ENCODE measurements at places on chromosomes 4 and X. TPM values are rescaled to one million over a fixed set of nuclear protein-coding genes. Genes with fewer than 3 reads are reported as not detected.

- DNase-seq = no peak
These were observed 14.2 kb downstream of the FTHL17 start for GRCh38 chrX:31057691-31058090.

GRCh38 chr4:65646136-65646535, 24.2 kb downstream of the EPHA5 start:
- DNase-seq = no peak

GRCh38 chr4:154586296-154587033, 4.1 kb downstream of the FGA start:
- DNase-seq = no peak

- DNase-seq = no peak
These were observed 332.7 kb upstream of the HAND2 start for GRCh38 chr4:173862754-173863153.

DNA sequence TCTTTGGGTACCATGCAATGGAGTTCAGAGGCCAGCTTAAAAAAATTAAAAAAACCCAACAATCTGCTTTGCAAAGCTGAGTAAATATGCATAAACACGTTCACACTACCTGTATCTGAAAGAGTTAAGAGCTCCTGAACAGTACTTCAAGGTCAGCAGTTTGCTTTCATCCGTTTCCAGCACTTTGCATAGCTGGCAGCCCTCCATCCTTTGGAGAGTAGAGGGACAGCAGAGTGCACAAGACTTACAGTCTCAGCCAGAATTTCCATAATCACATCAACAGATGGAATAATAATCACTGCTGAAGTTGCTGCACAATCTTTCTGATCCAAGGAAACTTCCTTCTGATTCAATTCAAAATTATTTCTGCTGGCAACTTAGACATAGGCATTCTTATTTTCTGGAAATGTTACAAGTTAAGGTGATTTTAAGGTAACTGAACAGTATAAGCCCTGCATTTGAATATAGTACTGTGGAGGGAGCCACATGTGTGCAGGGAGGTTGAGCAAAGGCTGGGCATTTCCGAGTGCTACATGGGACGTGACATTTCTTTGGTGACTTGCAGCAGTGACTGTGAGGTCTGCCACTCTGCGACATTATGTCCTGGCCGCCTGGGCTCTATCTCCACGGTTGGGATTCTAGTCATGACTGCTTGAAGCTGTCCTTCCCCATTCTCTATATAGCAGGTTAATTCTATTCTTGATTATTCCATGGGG, 73.5 kb upstream of the EMCN start:
- DNase-seq = peak; percentile 56

DNA sequence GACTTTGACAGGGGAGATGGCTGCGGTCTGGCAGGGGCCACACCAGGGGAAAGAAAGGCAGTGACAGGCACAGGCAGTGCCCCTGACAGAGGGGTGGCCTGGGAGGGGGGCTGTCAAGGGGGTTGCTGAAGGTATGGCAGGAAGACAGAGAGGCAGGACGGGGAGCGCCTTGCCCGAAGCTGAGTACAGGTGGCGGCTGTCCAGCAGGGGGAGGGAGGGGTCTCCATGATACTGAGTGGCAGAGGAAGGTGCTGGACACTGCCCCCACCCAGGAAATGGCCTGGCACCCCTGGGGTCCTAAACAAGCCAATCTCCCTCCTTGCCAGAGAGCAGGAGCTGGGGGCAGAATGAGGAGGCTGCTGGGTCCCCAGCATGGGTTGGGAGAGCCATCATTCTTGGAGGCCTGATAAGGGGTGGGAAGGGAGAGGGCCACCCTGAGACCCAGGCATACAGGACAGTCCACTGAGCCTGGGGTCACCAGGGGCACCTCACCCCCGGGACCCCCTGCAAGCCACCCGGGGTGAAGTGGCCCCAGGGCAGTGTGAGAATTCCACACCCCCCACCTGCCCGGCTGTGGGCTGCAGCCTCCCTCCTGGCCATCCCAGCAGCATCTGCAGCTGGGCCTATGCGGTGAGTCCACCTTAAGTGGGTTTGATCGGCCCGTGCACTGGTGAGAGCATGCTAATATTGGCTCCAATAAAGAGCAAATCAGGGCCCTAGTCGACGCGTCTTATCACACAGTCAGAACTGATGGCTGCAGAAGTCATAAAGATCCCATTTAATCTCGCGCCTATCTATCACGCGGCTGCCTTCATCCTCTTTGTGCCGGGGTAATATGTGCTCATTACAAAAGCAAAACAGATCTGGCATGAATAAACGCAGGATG, 108.5 kb downstream of the FAM53A start:
- peak; percentile 34 for DNase-seq

- no peak for DNase-seq
These were observed 48.7 kb upstream of the ABCG2 start for GRCh38 chr4:88207171-88207570.

GRCh38 chr4:151753056-151753455, 7.8 kb downstream of the GATB start:
- no peak for DNase-seq

GRCh38 chrX:134520860-134521390, 61.0 kb downstream of the HPRT1 start:
- no peak for DNase-seq

DNA sequence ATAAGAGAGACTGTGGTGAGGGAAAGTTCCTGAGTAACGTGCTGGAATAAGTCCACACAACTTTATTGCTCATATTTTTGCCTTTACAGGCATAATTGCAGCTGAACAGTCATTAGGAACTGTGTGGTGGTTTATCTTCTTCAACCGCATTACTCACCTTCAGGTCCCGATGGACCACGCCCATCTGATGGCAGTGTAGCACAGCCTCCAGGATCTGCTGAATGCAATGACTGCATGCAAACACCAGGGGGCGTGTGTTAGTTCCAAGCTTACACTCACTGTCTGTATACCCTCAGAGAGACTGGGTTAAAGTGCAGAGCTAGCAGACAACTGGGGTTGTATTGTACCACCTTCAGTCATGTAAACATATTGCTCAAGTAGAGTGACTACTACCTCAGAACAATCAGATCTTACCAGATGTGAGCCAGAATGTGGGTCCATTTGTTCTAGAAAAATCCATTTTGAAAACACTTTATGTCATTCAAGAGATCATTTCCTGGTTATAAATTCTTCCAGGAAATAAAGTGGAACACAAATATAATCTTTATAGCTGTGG, 214.0 kb downstream of the CAMK2D start:
- DNase-seq = peak; percentile 88

DNA sequence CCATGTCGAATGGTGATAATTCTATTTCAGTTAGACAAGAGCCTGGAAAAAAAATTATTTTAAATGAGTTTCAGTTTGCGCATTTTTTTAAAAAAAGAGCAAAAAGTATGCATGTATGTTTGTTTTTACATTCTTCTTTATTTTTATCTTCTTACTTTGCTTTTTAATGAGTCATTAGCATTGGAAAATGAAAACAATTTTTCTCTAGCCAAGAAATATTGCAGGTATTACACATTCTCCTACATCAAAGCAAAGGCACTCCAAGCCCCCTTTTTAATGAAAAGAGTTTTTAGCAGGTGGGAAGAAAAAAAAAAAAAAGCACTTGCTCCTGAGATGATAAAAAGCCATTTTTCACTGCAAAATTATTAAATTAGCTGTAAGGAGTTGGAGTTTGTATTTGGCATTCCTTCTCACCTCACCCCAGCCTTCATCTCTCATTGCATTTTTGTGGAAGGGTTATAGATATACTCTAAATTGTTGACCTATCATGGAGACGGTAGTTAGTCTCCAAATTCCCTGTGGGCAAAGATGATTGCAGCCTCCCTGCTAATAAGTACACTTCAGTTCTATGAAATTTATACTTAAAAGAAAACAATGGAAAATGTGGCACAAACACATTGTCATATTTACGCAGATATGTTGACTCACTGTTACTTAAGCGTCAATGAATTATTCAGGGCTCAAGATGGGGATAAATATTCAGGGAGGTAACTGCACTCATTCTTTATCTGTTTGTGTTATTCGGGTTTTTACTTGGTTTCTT, 43.8 kb downstream of the PALLD start:
- no peak for DNase-seq

DNA sequence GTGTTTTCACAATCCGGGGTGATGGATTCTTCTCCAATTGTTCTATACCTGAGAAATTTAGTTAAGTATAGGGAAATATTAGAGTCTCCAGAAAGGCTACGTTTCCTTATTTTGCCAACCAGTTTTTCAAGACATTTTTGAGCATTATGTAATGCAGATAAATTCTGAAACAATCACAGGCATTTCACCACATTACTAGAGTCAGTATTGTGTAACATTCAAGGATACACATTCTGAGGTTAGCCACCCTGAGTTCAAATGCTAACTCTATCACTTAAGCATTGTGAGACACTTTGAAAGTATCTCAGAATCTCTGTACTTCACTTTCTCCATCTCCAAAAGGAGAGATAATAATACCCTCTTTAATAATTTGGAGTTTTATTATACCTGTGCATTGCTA, 10.6 kb downstream of the SULT1B1 start:
- DNase-seq = no peak

DNA sequence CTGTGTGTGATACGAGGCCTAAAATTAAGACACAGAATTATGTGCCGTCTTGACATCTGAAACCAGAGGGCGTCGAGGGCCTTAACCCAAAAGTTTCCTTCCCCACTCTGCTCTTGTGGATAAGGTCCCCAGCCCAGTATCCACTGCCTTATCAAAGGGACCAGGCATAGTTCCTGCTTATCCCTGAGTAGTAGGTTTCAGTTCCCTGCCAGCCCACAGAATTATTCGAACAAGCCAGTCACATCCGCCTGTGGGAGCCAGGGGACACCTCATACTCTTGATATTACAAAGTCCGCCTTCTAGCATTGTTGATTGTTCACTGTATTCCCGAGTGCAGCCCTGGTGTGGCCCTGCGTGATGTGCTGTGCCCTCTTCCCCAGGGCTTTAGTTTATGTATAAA, 5.4 kb upstream of the MMRN1 start:
- peak; percentile 30 for DNase-seq

DNA sequence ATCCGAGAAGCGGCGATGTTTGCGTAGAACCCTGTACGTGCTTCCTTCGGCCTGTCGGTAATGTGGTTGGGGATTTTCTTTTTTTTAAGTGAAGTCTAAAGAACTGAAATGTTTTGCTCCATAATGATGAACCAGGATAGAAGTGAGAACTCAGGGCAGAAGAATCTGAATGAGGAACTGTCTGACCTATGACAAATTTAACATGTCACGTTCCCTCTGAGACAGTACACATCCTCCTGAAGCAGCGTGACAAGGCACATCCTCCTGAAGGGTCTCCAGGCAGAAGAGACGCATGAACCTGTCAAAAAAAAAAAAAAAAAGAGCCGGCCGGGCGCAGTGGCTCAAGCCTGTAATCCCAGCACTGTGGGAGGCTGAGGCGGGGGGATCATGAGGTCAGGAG, 6.2 kb downstream of the CSF2RA start:
- no peak for DNase-seq

- no peak for DNase-seq
These were observed 45.5 kb downstream of the STAP1 start for GRCh38 chr4:67604029-67604381.

GRCh38 chrX:68355629-68355920, 77.7 kb downstream of the OPHN1 start:
- DNase-seq = no peak

GRCh38 chr4:37662861-37663390, 23.2 kb downstream of the RELL1 start:
- no peak for DNase-seq

GRCh38 chr4:62571494-62571893, 1371.4 kb downstream of the ADGRL3 start:
- no peak for DNase-seq

DNA sequence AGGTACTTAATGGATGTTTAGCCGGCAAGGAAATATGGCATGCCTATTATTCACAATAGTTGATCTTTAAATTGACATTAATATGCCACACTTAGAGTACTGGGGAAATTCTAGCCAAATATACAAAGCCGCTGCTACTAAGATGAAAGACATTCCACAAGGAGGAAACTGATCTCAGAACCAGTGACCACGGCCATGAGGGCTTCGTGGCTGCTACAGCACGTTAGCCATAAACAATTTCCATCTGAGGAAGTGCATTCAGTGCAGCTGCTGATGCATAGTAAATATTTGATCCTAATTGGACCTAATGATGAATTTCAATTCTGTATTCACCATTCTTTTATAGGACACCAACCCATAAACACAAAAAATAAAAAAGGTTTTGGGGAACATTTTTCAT, 59.1 kb downstream of the SORBS2 start:
- DNase-seq = no peak

DNA sequence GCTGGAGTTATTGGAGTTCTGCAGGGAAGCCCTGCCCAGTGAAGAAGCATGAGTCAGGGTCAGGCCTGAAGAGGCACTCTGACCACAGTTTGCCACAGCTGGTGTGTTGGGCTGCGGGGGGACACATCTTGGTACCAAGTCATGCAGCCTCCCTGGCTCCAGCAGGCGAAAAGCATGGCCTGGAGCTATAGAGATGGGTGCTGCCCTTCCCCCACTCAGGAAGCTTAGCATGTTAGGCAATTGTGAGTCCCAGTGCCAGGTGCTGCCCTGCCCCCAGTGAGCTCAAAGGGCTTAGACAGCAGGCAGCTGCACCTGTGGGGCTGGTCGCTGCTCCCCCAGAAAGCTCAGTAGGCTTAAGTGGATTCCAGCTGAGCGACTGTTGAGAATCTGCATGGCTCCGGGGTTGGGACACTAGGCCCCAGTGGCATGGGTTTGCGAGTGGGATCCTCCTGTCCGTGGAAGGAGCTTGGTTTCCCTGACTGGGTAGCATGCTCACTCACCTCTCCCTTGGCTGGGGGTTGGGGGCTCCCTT, 755.5 kb downstream of the GLUD2 start:
- no peak for DNase-seq

DNA sequence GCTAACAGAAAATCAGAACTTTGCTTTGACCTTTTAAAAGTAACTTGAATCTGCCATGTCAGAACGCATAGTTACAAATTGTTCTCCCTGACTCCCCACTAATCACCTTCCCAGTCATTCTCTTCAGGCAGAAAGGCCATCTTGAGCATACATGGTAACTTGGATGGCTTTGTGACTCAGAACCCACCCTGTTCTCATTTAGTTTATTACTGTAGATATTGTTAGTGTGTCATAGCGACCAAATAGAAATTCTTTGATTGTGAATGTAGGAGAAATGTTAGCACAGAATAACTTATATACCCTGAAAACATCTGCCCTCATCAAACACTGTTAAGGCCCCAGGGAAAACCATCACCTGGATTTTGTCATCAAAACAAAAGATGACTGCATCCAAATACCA, 382.0 kb downstream of the MAGEB5 start:
- DNase-seq = no peak

Gene GATA1
- total RNA-seq = 1.2 TPM

Gene PNMA6F
- not detected for total RNA-seq

Gene FAM47E
- total RNA-seq = 6.4 TPM

Gene DMRTC1
- total RNA-seq = not detected

Gene MAGEA10
- not detected for total RNA-seq

Gene SPRY1
- total RNA-seq = 86.6 TPM

Gene PLK4
- total RNA-seq = 2.0 TPM

Gene RHOXF2B
- total RNA-seq = not detected

Gene CHRDL1
- 60.6 TPM for total RNA-seq

Gene XPNPEP2
- total RNA-seq = 2.9 TPM
